ENCODE measurements at places on chromosomes 4 and X.
A peak's percentile ranks its signal among the peaks of the same experiment; 100 is the strongest.

DNA sequence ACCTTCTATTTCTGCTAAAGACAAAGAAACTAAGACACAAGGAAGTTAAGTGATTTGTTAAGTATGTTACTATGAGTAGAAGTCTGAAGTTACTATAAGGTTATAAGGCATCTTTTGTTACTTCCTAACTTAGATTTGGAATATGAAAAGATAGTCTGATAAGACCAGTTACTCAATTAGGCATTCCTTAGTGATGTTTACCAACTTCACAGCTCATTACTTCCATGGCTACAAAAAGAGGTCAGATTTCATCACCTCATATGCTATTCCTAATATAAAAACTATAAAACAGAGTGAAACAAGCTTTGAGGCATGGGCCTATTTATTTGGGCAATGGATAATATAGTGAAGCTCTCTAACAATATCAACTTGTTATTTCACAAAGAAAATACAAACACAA, 143.1 kb downstream of the TBCK start:
- DNase-seq, result no peak

- no peak for DNase-seq
Measured at GRCh38 chr4:108825737-108826136, 62.9 kb upstream of the ETNPPL start.

DNA sequence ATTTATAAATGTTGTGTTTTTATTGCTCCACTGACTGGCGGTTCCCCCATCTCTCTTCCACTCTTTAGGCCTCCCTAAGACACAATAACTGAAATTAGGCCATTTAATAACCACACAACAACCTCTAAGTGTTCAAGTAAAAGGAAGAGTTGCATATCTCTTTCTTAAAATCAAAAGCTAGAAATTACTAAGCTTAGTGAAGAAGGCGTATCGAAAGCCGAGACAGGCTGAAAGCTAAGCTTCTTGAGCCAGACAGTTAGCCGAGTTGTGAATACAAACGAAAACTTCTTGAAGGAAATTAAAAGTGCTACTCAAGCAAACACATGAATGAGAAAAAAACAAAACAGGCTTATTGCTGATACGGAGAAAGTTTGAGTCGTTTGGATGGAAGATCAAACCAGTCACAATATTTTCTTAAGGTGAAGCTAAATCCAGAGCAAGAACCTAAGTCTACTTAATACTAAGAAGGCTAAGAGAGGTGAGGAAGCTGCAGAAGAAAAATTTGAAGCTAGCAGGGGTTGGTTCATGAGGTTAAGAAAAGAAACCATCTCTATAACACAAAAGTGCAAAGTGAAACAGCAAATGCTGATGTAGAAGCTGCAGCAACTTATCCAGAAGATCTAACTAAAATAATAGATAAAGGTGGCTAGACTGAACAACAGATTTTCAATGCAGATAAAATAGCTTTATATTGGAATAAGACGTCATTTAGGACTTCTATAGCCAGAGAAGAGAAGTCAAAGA, 194.0 kb upstream of the TTC29 start:
- no peak for DNase-seq

DNA sequence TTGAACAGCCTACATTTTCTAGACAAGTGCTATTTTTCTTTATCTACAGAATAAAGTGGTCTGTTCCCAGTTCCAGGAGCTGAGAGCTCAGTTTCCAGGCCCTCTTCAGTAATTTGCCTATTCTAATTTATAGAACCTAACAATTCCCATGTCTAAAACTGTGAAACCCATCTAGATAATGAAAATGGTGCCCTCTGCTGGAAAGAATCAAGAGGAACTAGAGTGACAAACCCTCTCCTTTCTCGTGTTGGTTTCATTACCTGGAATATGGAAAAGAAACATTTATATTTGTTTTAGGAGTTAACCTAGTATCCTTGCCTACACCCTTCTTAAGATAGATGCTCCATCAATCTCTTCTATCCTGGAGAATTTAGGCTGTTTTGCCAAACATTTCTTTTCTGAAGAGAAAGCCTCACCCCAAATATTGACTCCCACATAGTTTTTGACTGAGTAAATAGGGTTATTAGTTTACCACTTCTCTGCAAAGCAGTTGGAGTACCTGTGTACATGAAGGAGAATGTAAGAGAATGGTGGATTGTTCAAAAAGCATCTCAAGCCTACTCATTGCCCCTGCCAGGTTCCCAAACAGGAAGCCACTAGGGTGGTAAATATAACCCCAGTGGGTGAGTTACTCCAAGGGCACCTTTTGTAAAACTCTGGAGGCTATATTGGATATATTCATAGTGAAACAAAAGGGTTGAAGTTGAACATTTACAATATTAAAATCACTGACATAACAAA, 121.6 kb downstream of the RASL11B start:
- DNase-seq, result no peak

GRCh38 chr4:83440148-83440814, 15.3 kb downstream of the HELQ start:
- DNase-seq, result no peak

DNA sequence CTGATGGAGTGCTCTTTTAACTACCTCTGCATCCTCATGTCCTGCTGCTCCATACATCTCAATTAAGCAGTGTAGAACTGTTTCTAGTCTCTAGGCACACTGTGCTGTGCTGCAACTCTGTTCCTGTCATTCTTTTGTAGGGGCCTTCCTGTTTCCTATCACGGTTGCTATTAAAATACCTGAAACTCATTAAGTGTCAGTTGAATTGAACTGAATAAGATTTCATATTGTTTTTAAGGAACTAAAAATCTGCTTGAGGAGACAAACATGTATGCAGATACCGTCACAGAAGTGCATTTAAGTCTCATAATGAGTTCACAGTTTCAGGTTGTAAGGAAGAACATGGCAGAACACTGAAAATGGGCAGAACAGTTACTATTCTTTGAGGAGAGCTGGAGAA, 170.1 kb downstream of the LARP7 start:
- no peak for DNase-seq

DNA sequence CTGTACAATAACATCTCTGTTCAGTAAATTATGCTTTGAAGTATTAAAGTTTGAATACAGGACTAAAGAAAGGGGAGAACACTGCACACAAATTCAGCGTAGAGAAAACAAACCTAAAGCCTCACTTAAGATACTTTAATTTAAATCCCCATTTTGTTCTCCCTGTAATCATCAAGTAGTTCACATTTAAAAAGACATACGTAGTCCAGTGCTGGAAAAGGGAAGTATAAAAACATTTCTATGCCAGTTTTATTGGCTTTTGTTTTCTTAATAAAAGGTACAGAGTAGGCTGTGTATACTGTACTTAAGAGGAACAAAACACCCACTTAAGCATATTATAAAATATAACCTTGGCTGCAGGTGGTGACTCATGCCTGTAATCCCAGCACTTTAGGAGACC, 101.6 kb downstream of the FGF16 start:
- no peak for DNase-seq

GRCh38 chrX:109886122-109886761, 116.7 kb upstream of the TMEM164 start:
- DNase-seq, result peak; percentile 13

- no peak for DNase-seq
Measured at GRCh38 chr4:40515037-40515397, 114.6 kb downstream of the RBM47 start.

GRCh38 chr4:60611762-60612496, 588.2 kb upstream of the ADGRL3 start:
- no peak for DNase-seq

DNA sequence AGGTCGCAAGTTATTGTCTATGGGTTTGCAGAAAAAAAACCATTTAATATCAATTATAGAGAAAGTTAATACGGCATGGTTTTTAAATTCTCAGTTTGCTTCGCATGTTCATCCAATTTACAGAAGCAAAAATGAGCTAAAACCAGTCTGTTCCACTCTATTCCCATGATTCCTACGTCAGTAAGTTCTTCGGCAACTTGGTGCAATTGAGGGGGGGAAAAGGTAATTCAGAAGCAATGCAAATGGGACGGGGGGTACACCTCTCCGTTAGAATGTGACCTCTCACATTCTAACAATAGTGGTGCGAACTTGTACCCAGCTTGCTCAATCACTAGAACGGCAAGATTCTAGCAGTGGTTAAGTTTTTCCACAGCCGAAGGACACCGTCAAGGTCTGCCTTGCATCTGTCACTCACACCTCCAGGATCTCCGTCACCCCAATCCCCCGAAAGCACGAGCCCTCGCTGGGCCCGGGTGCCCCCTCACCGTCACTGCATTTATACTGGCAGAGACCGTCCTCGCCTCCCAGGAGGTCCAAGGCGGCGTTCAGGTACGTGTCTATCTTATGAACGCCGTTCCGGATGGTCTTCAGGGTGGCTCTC, 653 bp downstream of the PLA2G12A start:
- no peak for DNase-seq

- no peak for DNase-seq
Measured at GRCh38 chrX:134537179-134537955, 77.4 kb downstream of the HPRT1 start.

- no peak for DNase-seq
Measured at GRCh38 chr4:109398928-109399327, 34.7 kb upstream of the SEC24B start.

GRCh38 chr4:89723096-89723495, 113.9 kb downstream of the SNCA start:
- DNase-seq, result no peak

GRCh38 chrX:4315891-4316290, 602.4 kb upstream of the PRKX start:
- DNase-seq, result no peak

DNA sequence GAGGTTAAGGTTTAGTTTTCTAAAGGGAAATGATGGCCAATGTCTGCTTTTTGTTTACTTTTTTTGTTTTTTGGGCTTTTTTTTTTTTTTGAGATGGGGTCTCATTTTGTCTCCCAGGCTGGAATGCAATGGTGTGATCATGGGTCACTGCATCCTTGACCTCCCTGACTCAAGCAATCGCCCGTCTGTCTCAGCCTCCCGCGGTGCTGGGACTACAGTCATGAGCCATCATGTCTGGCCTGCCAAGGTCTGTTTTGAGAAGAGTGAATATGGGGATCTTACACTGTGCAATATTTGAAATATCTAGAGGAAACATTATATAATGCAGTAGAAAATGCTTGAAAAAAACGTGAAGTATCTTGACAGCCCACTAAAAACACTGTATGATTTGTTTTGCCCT, 162.5 kb downstream of the GASK1B start:
- no peak for DNase-seq

GRCh38 chr4:147334478-147334877, 146.4 kb upstream of the EDNRA start:
- no peak for DNase-seq

DNA sequence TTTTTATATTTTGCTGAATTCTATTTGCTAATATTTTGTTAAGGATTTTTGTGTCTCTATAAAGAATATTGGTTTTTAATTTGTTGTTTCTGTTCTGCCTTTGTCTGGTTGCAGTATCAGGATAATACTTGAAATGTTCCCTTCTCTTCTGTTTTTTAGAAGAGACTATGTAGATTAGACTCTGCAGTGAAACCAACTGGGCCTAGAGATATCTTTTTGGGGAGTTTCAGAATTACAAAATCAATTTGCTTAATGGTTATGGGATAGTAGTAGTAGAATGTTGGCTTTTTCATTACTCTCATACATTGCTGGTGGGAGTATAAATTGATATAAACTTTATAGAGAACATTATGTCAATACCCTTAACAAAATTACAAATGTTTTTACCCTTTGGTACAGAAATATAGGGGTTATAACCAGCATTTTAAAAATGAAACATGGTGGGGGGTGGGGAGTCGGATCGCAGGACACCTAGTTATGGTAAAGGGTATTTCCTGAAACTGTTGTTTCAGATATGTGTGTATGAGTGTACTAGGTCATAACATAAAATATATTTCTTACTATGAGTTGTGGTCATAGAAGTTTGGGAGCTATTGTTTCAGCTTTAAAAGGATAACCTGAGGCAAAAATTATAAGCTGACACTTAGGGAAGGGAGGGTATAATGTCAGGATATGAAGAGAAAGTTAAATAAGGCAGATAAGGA, 29.0 kb downstream of the CLOCK start:
- DNase-seq, result no peak

- no peak for DNase-seq
Measured at GRCh38 chr4:32429151-32429550, 1709.0 kb downstream of the PCDH7 start.

- DNase-seq, result no peak
Measured at GRCh38 chr4:78627046-78627965, 75.7 kb downstream of the ANXA3 start.

Measured in activated naive CD4-positive, alpha-beta T cell treated with Interleukin-2 at 50 U/mL for 16 hours (primary cell).